ENCODE measurements at places on chromosomes 11 and 22.

DNA sequence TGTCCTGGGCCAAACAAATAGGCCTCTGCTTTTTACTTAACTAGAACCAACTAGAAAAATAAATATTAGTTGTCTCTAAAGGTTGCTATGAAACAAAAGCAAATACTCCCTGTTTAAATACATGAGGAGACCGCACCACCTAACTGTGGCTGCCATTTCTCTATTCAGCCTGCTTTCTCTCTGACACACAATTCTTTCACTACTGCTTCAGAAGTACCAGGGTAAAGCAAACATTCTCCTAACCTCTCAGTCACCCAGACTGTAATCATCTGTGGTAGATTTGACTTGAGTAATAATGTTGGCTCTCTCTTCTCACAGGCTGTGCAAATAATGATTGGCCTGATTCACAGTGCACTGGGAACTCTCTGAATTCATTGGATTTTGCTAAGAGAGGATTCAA, 41.0 kb upstream of the MS4A8 start:
- no peak for DNase-seq

GRCh38 chr22:29670626-29671025, 49.2 kb upstream of the CABP7 start:
- no peak for DNase-seq

DNA sequence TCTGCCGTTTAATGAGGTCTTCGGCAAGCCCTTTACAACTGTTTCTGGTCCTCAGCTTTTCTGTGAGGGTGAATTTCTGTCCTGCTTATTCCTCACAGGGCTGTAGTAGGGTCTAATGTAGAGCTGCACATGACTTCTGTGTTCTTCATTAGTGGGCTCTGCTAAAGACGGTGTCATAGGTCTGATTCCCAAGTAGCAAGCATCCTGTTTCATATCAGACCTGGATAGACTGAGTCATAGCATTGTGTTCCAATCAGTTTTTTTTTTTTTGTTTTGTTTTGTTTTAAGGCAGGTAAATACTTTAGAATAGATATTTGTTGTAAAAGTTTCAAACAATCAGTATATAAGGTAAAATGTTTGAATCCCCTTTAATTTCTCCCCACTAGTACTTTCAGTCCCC, 35.4 kb downstream of the BIRC2 start:
- no peak for DNase-seq

DNA sequence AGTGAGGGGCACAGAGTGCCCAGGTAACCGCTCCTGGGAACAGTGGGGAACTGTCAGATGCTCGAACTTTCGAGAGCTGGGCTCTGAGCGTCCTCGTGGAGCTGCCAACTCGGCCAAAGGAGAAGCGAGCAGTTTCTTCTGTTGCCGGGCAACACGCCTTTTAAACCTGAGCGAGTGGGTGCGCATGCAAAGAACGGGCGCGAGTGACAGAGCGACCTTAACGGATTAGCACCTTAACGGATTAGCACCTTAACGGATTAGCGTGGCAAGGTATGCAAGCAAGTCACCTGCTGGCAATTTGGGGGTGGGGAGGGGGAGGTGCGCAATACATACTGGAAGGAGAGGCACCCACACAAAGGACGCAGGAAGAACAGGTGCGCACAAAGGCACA, 61.8 kb upstream of the PRODH start:
- no peak for DNase-seq

GRCh38 chr22:42074846-42075676, 1.0 kb downstream of the PHETA2 start:
- DNase-seq = no peak

GRCh38 chr11:86957976-86958646, 2.9 kb upstream of the FZD4 start:
- no peak for DNase-seq

DNA sequence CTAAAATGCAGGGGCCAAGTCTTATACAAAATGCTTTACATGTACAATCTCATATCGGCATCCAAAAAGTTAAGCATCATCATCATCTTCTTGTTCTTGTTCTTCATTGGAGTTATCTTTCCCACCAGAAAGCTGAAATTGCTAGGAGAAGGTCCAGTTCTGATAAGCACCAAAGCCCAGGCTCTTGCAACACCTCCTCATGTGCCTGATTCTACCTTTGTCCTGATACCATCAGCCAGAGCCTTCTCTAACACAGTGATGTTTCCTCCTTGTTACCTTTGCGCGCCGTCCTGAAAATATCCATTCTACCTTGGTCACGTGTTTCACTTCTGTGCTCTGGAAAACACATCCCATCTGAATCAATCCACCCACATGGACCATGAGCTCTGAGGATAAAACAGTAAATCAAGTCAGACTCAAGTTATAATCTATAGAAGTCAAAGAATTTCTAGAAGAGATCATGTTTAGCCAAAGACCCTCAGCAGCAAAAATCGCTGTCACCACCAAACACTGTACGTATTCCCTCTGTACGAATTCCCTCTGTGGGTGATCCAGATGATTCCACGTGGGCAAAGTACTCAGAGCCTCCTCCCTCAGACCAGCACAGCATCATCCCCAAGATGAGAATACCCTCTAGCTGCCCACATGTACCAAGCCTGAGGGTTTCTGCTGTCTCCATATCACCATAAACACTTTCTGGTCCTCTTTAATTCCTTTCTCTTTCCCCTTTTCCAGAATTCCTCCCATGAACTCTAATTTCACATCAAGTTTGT, 19.0 kb downstream of the JAML start:
- no peak for DNase-seq

DNA sequence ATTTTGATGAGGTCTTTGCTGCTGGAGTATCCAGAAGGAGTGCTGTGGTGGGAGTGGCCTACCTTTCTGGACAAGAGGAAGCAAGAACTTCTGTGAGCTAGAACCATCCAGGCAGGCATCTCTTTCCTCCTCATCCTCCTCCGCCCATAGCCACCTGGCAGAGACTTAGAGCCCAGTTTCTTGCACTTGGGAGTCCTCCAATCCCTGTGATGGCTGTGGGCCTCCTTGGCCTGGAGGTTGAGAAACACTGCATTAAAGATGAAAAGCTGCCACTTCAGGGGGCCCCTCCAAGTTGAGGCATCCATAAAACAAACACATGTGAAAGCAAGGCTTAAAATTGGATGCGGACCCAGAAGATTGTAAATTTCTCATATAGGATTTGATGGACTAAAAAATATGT, 110.3 kb downstream of the ZBTB16 start:
- no peak for DNase-seq

GRCh38 chr11:73248526-73249185, 23.5 kb upstream of the P2RY6 start:
- no peak for DNase-seq

GRCh38 chr11:96332126-96332771, 10.7 kb downstream of the MAML2 start:
- DNase-seq = no peak
